ENCODE measurements at places on chromosomes 1 and 21.

GRCh38 chr1:145782272-145783099 lies 41.4 kb downstream of the RNF115 start:
- no peak for DNase-seq

DNA sequence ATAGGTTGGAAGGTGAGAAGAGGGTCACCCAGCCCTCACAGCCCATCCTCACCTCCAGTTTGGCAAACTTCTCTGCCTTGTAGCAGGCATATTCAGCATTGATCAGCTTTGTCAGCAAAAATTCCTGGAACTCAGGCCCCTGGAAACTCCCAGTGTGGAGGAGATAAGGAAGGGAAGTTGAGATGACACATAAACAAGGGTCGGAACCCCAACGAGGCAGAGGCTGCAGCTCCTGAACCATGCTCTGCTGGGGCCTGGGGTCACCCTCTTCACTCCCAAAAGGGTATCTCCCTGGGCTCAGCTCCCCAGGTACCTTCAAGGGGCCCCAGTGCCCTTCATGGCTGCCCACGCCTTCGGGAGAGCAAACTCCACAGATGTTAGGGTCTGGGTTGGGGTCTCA lies 60.4 kb downstream of the RAP1GAP start:
- DNase-seq: no peak

DNA sequence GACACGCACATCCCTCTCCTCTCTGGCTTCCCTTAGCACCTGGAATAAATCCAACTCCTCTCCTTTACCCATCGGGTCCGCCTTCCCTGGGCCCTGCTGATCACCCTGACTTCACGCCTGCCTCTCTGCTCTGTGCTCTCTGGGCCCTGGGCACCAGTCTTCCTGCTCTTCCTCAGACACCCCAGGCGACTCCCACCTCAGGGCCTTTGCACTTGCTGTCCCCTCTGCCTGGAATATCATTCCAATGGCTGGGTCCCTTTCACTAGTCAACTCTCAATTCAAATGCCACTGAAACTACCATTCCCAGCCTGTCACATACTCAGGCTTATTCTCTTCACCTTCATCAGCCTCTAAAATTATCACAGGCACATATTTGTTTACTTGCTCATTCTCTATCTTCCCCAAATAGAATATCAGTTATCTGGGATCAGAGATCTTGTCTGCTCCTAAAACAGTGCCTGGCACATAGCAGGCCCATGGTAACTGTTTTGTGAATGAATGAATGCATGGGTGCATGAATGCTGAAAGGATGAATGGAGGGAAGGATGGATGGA lies 27.2 kb upstream of the SELENON start:
- no peak for DNase-seq

- DNase-seq: no peak
Observed at GRCh38 chr1:91555074-91555730, 54.6 kb downstream of the CDC7 start.

DNA sequence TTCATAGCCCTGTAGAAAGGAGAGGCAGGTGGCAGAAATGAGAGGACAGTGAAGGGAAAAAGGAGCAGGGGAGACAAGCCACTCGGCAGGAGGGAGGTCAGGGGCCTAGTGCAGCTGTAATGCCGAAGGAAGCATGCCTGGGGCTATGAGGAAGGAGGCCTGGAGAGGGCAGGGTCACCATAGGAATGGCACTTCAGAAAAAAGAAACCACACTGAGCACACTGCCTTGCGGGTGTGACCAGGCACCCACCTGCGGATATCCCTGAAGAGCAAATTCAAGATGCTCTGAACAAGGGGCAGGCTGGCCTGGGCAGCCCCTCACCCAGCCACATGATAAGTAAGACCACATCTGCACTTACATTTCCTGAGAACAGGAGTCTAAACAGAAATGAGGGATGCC lies 104.7 kb downstream of the JAK1 start:
- no peak for DNase-seq

DNA sequence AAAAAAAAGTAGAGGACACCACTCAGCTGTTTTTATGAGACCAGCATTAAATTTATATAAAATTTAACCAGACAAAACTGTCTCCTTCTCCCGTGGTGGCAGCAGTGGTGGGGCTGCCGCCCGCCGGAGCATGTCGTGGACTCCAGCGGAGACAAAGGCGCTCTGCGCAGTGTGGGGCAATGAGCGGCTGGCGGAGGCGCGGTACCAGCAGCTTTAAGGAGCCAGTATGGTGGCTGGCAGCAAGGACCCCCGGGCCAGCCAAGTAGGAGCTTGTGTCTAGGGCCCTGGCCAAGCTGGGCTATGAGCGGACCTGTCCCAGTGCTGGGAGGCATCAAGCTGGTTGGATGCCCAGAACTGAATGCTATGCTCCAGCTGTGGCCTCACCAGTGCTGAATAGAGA lies 2102.9 kb downstream of the NCAM2 start:
- DNase-seq: no peak

- DNase-seq: no peak
Observed at GRCh38 chr1:18010945-18011344, 96.7 kb upstream of the IGSF21 start.

GRCh38 chr1:204438628-204439027 lies 27.0 kb upstream of the PPP1R15B start:
- peak; percentile 77 for DNase-seq

GRCh38 chr1:6987940-6988339 lies 202.7 kb downstream of the CAMTA1 start:
- DNase-seq: no peak

- DNase-seq: no peak
Observed at GRCh38 chr1:59997479-59998115, 71.0 kb upstream of the CYP2J2 start.

DNA sequence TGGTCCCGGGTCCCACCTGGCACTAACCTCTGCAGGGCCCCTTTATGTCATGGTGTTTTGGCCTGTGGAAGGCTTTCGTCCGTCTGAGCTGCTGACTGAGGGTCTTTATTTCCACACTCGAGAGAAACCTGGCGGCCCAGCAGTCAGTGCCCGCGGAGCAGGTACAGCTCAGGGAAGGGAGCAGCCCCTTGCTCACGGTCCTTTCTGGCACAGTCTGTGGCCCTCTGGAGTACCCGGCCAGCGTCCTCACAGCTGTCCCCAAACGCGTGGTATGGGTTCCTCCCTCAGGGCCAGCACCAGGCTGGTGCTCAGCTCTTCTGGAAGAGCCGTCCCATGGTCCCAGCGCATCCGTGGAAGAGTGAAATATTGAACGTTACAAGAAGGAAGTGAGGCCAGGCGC lies 24.3 kb downstream of the SKI start:
- DNase-seq: no peak

DNA sequence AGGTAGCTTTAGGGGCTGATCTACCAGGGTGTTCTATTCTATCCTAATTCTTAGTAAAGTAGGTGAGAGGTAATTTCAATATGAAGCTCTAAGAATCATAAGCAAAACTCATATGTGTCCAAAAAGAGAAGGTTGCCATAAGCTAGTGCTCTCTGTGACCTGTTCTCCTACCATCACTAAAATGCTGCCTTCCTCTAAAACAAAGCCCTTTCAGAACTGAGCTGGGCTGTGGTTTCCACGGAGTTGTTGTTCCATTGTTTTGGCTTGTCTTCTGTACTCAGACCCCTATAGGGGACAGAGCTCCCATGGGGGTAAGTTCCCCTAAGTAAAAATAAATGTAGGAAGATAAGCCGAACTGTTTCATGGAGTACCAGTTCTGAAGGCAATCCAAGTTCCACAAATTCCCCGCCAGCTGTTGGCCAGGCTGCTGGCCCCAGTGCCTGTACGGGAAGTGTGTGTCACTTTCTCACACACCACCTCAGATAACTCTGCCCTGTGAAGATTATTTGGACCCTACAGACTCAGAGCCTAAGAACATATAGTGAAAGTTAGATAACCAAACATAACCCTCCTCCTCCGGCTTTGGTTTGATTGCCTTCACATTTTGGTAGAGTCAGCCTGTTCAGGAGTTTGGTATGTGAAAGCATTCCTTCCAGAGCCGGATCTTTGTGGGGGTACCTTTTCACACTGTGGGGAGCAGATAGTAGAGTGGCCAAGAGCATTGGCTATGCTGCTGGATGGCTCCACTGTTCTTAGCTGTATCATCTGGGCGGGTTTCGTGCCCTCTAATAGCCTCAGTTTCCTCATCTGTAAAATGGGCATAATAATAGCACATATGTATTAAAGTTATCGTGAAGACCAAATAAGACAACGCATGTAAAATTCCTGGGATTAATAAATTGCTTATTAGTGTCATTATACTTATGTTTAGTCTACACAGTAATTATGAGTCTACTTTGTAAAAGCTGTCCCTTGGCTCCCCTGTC lies 10.8 kb downstream of the DPT start:
- no peak for DNase-seq

GRCh38 chr1:36776948-36777831 lies 257.1 kb downstream of the GRIK3 start:
- DNase-seq: no peak

- no peak for DNase-seq
Observed at GRCh38 chr1:229127301-229127700, 143.6 kb upstream of the RAB4A start.

- DNase-seq: no peak
Observed at GRCh38 chr1:21139601-21140000, 37.1 kb downstream of the EIF4G3 start.

GRCh38 chr1:87294633-87295032 lies 34.0 kb upstream of the LMO4 start:
- no peak for DNase-seq

- no peak for DNase-seq
Observed at GRCh38 chr21:16587141-16587581, 857.4 kb downstream of the USP25 start.

DNA sequence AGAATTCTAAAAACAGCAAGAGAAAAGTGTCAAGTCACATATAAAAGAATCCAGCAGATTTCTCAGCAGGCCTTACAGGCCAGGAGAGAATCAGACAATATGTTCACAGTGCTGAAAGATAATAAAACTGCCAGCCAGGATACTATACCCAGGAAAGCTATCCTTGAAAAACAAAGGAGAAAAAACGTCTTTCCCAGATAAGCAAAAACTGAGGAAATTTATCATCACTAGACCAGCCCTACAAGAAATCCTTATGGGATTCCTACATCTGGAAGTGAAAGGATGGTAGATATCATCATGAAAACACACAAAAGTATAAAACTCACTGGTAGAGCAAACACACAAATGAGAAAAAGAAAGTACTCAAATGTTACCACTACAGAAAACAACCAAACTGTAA lies 25.2 kb upstream of the UTS2 start:
- no peak for DNase-seq

DNA sequence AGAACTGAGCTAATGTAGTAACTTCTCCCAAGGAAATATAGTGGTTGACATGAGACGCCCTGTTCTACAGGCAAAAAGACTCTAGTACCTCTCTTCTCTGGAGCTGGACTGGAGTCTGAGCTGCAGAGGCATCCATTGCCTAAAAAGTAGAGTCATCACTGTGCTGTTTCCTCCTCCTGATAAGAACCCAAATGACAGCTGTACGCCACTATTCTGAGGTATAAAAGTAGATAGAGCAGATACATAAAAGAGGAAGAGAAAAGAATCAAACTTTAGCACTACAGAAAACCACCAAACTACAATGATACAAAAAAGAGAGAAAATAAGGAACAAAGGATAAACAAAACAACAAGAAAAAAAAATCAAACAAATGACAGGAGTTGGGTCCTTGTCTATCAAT lies 1568.8 kb downstream of the PLA2G4A start:
- no peak for DNase-seq

- DNase-seq: no peak
Observed at GRCh38 chr21:15932726-15933125, 202.9 kb downstream of the USP25 start.
